ELF-1 (cell line): ENCODE measurements at places on chromosomes 1 and 21.

GRCh38 chr1:37098237-37098636, 63.9 kb upstream of the GRIK3 start:
- DNase-seq: peak; percentile 77

GRCh38 chr21:42645211-42646075, 8.0 kb upstream of the PDE9A start:
- no peak for DNase-seq

GRCh38 chr1:95370691-95371562, 136.9 kb downstream of the RWDD3 start:
- no peak for DNase-seq

DNA sequence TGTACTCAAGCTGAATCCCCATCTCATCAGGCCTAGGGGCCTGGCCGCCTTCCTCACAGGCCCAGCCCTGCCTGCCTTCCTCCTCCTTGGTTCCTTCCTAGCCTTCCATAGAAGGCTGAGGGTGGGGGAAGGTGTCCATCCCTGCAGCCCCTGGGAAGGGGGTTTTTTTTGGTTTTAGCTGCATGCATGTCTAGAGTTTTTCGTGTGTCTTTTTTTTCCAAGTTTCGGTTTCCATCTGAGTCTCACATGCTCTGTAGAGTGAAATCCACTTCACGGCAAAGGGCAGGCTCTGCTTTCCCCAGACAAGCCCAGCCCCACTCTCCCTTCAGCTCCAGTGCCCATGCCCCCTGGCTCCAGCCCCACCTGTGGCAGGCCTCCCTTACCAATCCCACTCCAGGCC, 32.1 kb downstream of the GRHL3 start:
- DNase-seq: no peak

- DNase-seq: no peak
These were observed 546.0 kb downstream of the PLA2G4A start for GRCh38 chr1:187374742-187375141.

GRCh38 chr1:68317543-68317942, 85.2 kb upstream of the WLS start:
- DNase-seq: no peak

GRCh38 chr1:21572735-21573277, 63.6 kb downstream of the ALPL start:
- no peak for DNase-seq

DNA sequence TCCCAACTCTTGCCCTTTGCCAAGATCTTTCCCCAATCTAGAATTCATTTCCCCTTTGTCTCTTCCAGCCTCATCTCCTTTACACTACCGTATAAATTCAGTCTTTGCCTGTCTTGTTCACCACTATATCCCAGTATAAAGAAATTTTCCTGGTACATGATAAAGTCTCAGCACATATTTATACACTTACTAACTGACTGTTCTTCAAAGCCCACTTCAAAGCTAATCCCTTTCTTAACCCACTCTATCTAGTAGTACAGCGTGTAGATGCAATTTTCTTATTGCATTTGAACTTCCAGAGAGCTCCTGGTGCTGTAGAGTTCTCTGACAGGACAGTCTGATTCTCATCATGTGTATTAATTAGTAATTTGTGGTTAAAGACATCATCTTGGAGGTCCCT, 78.1 kb downstream of the LRRC53 start:
- no peak for DNase-seq

GRCh38 chr1:115547696-115548095, 94.1 kb upstream of the VANGL1 start:
- no peak for DNase-seq

DNA sequence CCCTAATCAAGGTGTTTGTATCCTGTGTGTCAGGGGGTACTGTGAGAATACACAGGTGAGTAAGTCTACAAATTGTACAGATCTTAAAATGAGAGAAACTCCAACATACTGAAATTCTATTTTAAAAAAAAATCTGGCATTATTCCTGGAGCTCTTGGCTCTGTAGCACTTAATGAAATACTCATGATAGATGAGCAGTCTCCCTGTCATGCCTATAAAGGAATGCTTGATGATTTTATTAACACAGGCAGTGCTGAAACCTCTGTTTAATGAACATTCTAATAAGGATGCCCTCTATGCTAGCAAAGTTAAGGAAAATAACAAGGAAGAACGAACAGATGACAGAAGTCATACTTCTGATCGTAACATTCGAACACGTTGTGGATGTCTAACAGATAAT, 233.9 kb upstream of the NEGR1 start:
- DNase-seq: no peak

- no peak for DNase-seq
These were observed 89.1 kb upstream of the SLC35F3 start for GRCh38 chr1:233815357-233815756.

DNA sequence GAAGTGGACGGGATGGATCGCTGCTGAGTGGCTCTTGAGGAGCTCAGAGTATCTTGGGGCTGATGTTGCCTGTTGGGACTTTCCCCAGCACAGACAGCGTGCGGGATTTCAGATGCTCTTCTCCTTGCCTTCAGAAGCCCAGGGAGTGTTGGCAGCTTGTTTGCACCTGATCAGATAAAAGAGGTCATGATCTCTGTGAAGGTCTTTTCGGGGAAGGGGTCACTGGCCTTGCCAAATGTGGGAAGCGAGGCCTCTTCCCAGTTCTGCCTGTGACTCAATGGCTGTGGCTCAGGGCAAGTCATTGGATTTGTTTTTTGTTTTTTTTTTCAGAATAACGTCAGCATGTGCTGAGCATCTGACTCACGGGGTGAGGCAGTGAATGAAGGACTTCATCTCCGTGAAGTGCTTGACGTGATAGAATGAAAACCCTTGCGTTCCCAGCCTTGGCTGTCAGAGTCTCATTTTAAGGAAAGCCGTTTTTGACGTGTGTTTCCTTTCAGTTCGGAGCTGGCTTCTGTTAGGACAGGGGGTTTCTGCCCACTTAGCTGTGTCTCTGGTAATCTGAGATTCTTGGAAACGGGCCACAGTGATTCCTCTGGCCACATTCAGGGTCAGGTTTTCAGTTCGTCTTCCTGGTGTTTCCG, 46.7 kb downstream of the GALNT2 start:
- no peak for DNase-seq

GRCh38 chr1:192830595-192831246, 21.9 kb downstream of the RGS2 start:
- no peak for DNase-seq
